ENCODE measurements at places on chromosomes 6 and 20.
A peak's percentile ranks its signal among the peaks of the same experiment; 100 is the strongest.

DNA sequence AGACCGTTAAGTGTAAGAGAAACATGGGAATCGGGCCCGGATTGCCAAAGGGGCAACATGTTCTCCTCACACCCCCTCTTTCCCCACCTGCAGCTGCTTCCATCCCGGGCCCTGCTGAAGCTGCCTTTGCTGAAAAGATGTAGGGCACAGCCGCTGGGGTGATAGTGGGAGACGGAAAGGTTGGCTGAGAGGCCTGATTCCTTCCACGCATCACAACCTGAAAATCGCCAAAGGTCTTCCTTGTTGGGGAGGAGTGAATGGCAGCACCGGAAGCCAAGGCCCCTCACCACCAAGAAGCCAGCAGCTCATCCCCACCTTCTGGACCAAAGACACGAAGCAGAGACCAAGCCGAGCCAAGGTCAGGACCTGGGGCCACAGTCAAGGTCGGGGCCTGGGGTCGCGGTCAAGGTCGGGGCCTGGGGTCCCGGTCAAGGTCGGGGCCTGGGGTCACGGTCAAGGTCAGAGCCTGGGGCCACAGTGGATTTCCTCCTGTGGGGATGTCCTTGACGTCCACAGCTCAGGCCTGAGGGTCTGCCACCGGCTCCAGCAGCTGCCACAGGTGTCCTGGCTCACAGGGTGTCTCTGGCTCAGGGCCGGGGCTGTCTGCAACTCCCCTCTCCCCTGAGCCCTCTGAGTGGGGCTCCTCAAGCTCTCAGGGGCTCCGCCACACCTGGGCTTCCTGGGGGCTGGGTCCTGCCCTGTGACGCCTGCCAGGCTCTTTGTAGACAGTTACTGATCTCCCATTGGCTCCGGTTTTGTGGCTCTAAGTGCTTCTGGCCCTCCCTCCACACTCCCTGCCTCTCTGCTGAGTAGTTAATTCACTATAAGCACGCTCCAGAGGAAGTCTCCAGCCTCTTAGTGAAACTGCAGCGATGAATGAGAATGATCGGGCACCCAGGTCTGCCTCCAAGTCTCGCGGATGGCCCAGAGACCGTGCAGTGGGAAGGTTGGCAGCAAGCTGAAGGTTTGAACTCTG lies 5.5 kb upstream of the CHRNA4 start:
- DNase-seq, result no peak

GRCh38 chr6:38599261-38599660 lies 40.5 kb downstream of the BTBD9 start:
- DNase-seq, result no peak

GRCh38 chr6:129792049-129792448 lies 69.1 kb downstream of the TMEM244 start:
- DNase-seq, result no peak

DNA sequence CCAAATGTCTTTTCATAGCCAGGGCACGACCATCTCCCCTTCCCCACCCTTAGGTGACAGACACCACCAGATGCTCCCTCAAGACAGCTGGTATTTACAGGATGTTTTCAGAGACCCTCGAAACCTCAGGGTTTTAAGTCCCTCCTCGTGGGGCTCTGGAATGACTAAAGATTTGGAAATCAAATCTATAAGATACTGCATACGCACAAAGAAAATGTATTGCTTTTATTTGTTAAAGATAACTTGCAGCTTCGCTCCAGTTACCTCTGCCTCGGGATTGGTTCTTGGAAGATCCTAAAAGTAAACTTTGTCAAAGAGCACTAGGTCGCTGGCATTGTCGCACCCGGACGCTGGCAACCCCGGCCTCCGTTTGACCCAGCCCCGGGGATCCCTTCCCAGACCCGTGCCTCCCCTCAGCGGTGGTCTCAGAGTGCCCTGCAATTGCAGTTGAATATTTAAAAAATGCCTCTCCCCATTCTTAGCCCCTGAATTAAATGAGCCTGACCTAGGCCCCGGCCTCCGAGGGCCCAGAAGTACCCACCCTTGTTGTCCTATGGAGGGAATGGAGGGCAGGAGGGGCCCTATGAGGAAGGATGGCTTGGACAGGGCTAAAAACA lies 7.1 kb downstream of the PAX1 start:
- no peak for DNase-seq

DNA sequence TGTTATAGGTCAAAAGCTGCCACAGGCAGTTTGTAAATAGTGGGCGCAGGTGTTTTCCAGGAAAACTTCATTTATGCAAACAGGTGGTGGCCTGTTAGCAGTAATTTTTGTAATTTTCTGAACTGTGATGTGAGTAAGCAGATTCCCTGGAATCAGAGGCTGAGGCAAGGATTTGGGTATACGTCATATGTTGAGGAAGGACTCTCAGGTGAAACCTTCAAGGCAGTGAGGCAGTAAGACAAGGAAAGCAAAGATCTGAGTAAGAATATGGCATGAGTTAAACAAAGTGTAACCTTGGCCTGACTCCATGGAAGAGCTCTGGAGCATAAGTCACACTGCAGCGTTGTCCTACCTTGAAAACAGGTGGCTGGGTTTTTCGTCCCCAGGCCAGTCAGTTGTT lies 291.1 kb upstream of the BTBD3 start:
- DNase-seq, result no peak

GRCh38 chr6:35508542-35508941 lies 4.2 kb downstream of the TULP1 start:
- DNase-seq, result no peak

DNA sequence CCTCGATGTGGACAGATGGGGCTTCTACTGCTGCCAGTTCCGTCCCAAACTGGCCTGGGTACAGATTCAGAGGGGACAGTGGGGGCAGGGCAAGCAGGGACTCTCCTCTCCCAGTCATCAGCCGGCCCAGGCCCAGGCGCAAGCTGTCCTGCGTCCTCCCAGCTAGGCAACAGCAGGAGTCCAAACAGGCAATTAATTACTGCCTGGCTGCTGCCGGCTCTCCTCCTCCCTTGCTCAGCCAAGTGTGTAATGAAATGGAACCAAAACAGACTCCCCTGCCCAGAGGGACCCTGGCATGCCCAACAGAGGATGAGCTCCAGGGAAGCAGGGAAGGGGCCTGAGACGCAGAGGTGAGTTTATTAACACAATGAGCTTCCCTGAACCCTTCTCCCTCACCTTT lies 17.8 kb upstream of the SLC32A1 start:
- DNase-seq, result no peak

GRCh38 chr6:2529211-2529719 lies 221.5 kb downstream of the MYLK4 start:
- no peak for DNase-seq

DNA sequence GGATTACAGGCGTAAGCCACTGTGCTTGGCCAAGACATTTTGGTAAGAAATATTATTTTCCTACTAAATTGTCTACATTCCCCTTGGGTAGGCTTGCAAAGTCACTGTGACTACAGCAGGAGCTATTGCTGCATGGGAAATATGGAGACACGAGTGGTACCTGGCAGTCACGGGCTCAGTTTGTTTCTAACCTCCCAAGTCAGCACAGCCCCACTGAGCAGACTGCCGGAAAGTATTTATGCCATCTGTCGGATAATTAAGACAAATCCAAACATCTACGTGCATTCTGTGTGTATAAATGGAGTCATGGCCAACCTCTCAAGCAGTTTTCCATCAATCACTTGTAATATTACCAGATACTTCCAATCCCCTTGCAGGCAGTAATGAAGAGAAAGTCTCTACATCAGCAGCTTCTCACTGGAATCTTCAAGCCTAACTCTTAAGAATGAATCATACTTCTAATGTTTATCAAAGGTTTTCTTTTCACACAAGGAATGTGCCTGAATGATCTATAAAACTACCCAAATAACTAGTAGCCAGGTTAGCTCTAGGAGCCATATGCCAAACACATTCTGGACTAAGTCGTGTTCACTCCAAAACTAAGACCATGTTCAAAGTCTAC lies 20.1 kb downstream of the PSMB1 start:
- DNase-seq, result no peak

GRCh38 chr6:34145161-34146020 lies 496 bp downstream of the GRM4 start:
- DNase-seq, result peak; percentile 24

DNA sequence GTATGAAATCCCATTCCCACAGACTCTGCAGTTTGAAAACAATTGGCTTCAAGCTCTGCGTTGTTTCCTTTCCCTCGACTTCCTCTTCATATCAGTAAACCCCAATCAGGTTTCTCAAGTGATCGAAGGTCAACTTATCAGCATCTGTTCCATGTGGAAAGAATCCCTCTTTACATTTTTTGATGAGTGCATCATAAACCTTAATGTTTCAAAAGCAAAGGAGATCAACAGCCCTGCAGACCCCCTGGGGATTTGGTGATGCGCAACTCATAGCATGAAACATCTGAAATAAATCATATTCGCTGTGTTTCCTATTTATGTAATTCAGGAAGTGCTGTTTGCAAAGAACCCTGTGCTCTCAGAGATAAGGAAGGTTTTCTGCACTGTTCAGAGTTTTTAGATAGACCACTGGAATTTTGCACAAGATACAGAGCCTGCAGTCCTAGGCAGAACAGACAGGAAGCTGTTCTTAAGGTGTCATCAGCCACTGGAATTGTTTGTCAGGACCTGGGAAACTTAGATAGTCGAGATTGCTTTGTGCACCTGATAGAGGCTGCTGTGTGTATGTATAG lies 216.0 kb downstream of the HIVEP2 start:
- no peak for DNase-seq

GRCh38 chr6:22774129-22774528 lies 204.8 kb downstream of the HDGFL1 start:
- DNase-seq, result no peak

DNA sequence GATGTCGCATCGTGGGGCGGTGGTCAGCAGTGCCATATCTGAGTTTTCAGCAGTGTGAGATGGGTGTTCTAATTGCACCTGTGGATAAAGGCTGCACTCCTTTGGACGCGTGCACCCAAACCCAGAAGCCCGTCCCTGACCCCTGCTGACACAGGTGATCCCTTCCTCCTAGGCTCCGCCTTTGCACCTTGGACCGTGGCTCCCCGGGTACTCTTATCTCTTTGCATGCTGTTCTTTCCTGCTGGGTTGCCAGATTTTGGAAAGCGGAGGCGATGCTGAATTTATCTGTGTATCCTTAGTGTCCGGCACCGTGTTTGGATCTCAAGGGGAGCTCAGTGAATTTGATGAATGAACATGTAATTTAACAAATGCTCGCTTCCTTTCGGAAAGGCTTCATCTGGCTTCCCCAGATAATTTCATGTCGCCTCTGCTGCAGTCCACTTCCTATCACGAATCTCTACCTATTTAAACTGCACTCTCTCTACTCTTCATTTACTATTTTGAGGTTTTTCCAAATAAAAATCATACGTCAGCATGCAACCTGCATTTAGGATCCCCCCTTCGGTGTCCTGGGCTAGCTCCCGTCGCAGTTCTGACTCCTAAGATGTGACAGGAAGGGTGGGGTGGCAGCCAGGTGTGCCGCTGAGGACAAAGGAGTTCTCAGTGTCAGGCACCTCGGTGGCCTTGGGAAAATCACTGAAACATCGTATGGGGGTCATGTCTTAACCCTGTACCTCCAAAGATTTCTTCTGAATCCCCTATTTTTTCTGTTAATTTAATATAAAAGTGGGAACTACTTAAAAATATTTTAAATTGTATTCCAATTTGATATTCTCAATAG lies 753 bp upstream of the PERP start:
- DNase-seq, result no peak

DNA sequence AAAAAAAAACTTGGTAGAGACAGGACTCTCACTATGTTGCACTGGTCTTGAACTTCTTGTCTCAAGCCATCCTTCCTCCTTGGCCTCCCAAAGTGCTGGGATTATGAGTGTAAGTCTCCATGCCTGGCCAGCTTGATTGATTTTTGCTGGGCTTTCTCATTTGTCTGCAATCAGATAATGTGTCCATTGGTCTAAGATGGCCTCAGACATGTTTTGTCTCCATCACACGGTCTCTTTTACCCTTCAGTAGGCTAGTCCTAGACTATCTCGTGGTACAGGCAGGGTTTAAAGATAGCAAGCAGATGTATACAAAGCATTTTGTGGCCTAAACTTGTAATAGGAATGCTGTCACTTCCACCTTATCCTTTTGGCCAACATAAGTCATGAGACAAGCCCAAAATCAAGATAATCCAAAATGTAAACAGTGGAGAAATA lies 289.1 kb downstream of the TFAP2B start:
- DNase-seq, result no peak

- DNase-seq, result no peak
These were observed 56.5 kb upstream of the DST start for GRCh38 chr6:56699066-56699654.

DNA sequence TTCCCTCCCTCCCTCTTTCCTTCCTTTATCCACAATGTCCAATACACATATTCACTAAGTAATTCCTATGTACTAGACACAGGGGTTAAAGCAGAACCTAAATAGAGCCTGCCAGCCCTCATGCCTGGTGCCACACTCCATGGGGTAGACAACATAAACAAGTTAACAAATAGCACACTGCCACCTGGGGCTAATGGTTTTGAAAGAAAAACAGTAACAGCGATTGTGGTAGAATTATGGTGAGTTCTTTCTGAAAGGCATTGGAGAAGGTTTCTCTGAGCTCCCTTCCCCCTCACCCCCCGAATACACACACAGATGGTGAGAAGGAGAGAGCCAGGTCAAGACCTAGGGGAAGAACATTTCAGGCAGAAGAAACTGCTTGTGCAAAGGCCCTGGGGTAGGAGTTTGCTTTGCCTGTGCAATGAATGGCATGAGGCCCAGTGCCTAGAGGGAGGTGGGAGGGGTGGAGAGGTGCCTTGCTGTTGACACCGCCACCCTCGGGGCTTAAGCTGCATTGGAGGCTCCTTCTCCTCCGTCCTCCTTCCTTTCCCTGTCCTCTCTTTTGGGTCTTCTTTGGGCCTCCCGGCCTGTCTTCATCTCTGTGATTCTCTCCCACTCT lies 502.4 kb upstream of the SULF2 start:
- DNase-seq, result no peak

GRCh38 chr6:36605560-36606391 lies 11.6 kb downstream of the SRSF3 start:
- DNase-seq, result no peak

DNA sequence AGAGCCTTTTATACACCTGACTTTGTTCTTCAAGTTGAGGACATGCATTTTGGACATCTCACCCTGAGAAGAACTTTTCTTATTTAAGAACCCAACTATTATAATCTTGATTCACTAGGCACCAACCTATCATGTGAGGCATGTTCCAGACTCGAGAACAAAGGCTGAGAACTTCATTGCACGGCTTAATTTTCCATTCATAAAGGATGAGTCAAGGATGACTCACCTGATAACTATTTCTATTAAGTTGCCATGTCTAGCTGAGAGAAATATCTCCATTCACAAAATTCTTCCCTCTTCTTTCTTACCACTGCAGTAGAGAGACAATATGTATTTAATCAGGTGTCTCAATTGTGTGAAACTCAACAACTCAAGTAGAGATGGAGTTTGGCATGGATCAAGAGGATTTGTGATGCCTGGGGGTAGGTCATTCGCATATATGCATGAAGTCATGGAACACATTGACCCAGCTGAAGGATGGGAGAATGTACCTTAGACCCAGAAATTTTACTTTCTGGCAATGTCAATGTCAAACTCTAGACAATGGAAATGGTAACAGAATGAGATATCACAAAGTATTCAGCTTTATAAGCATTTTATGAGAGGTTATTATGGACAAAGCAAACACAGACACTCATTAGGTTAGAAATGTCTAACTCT lies 208.7 kb upstream of the PRND start:
- no peak for DNase-seq

Data from activated CD8-positive, alpha-beta memory T cell treated with anti-CD3 and anti-CD28 coated beads for 4 hours (primary cell).